Naive thymus-derived CD4-positive, alpha-beta T cell (primary cell): ENCODE measurements at places on chromosomes 11 and 22. TPM values are rescaled to one million over a fixed set of nuclear protein-coding genes. Genes with fewer than 3 reads are reported as not detected.

Gene OR56A4
- total RNA-seq: not detected

Gene CNTF
- total RNA-seq: 3.5 TPM

GRCh38 chr11:28366549-28367346, 258.6 kb downstream of the METTL15 start:
- no peaks in the 10 kb centered on the region for H3K27me3 ChIP-seq
- H3K4me3 ChIP-seq: no peak overlapping the region
- DNase-seq: no peak
- no peak overlapping the region for H3K27ac ChIP-seq

- H3K27me3 ChIP-seq: no peaks in the 10 kb centered on the region
- no peaks in the 10 kb centered on the region for H3K36me3 ChIP-seq
- DNase-seq: no peak
- H3K4me1 ChIP-seq: no peaks in the 10 kb centered on the region
Observed at GRCh38 chr11:128227466-128227865, 359.9 kb downstream of the ETS1 start.

GRCh38 chr22:41296826-41297667, 4.3 kb upstream of the ZC3H7B start:
- H3K27me3 ChIP-seq: no peaks in the 10 kb centered on the region
- DNase-seq: no peak
- peaks cover 6% of the 10 kb centered on the region for H3K4me1 ChIP-seq
